ENCODE measurements at places on chromosomes 5 and 9.
A peak's percentile ranks its signal among the peaks of the same experiment; 100 is the strongest.

DNA sequence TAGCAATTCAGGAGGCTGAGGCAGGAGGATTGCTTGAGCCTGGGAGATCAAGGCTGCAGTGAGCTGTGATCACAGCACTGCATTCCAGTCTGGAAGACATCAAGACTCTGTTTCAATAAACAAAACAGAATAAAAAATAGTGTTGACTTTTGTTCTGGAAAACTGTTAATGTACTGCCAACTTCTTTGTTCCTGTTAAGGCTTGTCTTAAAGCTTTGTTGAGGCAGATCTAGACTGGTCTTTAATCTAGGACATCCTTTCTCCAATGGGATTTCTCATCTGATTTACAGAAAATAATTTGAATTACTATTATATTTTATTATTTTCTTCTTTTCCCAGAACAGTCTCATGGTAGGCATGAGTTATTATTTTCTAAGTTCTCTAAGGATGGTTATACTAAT lies 26.0 kb downstream of the BDP1 start:
- no peak for DNase-seq

DNA sequence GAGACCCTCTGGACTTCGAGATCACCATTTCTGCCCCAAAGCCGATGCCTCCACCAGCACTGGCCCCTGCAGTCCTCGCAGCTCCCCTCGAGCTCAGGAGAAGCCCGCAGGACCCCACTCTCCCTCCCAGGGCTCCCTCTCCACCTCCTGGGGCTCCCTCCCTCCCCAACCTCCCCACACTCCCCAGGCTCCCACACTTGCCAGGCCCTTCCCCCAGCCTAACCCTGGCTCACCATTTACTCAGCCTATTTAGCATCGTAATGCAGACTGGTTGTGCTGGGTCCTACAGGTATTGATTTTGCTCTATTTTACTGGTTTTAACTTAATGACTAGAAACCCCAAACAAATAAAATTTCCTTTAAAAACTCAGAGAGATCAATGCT lies 23.7 kb upstream of the TMEM250 start:
- no peak for DNase-seq

GRCh38 chr5:81269751-81270393 lies 31.5 kb upstream of the ZCCHC9 start:
- DNase-seq = peak; percentile 32

DNA sequence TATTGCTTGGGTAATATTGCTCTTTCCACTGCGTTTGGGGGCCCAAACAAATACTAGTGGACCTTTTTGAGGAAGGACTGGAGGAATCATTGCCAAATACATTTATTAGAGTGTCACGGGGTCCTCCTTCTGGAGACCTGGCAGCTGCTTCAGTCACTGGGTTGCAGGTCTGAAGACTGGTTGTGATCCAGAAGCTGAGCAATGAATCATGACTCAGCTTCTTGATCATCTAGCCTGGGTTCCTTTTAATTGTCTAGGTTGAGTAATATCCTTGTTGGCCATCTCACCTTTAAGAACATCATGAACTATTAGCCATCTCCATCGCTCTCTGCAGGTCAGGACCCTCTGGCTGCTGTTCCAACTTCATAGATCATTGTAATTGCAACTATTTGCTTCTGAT lies 15.4 kb upstream of the UBAP1 start:
- no peak for DNase-seq

DNA sequence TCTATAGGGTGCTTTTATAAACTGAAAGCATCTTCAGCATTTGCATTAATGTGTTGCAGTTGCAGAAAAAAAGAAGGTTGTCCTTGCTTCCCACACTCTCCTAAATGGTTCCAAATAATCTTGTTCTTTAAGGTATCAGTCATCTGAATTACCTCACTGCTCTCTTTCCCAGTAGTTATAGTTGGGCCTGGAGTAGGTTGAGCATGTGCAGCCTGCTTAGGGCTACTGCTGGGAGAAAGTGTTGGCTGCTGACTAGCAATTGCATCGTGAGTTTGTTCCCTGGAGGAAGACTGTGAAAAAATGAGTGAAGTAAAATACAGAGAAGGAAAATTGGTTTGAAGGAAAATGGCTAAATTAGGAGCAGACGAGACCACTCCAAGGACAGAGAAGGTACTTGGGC lies 74.5 kb downstream of the PRR16 start:
- DNase-seq = peak; percentile 65

DNA sequence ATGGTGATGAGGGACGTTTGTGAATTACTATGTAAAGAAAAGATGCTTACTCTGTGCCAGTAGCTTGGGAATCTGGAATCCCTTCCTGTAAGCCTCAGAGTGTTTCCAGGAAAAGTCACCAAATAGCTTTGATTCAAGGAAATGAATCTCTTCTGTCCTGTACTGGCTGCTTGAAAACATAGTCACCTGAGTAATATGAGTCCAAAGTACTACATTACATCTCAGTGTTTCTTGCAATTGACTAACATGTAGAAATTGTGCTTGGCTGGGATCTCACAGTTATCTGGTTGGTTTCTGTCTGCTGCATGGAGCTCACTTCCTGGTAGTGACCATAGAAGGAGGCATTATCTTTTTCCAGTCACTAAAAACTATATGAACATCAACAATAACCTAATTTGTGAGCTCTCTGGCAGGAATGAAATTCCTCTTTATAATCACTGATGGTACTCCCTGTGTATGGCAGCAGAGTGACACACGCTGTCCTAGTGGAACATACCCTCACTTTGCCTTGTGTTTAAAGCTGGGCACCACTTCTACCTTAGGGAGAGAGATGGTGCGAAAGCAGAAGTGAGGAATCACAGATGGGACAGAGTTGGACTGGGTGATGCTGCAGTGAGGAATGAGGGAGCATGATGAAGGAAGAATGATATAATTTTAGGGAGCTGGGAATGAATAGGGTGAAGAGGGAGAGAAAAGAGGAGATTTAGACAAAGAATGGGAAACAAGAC lies 568.5 kb downstream of the RAB3C start:
- DNase-seq = no peak

DNA sequence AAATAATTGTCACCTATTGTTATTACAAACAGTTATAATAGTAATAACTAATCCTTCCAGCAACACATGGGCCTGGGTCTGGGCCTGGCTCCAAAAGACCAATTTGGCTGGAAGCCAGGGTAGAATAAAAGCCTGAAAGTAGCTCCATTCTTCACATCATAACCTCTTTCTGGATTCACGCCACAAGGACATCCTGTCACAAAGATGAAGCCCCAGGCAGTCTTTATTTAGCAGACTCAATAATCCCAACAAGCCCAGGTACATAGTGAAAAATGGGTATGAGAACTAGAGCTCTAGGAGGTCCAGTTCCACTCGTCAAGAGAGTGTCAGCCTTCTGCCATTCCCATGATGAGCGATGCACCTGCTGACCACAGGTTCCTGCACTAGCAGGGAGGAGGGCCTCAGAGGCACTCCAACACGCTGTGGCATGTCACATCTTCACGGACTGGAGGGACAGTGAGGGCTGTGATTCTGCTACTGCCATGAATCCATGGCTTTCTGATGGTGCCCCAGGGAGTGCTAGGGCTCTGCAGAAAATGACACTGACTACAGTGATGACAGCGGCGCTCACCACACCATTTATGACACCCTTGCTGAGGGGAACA lies 124.9 kb downstream of the SPOCK1 start:
- DNase-seq = no peak

- no peak for DNase-seq
Measured at GRCh38 chr5:160198146-160198545, 31.2 kb upstream of the FABP6 start.

DNA sequence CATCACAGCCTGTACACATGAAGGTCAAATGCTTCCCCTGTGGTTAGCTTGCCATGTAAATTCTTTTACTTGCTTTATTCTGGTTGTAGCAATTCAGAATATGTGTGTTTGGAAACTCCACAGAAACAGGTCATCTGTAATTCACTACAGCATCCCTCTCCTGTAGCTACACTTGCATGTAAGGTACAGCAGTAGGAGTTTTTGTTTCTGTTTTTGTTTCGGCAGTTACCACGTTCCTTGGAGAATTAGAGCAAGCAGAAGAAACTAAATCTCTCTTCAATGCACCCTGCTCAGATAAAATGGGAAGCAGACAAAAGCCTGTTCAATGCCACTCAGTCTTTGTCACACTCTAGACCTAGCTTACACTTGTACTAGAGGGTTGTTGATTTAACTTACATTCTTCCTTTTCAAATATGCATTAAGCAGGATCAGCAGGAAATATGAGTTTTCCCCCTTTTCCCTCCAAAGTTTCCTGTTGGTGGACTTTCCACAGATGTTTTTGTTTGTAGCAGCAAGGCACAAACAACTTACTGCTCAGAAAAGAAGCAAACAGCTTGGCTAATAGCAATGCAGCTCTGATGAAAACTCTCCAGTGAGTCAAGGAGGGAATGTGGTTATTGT lies 80.9 kb downstream of the YIPF5 start:
- peak; percentile 32 for DNase-seq

DNA sequence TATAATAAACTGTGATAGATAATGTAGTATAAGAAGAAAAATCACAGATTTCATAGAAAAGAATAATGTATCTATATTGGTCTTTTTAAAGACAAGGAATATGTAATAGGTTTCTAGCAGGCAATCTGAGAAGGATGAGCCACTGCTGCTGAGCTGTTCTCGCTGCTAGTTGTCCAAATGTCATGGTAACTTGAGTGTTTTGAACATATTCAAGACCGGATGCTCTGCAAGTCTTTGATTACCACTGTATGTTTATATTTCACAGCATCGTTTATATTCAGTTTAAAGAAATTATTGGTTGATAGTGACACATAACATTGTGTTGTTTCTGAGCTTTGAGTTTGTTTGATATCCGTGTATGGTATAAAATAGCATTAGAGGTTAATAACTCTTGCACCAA lies 9.6 kb downstream of the C5orf47 start:
- DNase-seq = no peak

- no peak for DNase-seq
Measured at GRCh38 chr5:158264264-158264663, 405.3 kb upstream of the CLINT1 start.

DNA sequence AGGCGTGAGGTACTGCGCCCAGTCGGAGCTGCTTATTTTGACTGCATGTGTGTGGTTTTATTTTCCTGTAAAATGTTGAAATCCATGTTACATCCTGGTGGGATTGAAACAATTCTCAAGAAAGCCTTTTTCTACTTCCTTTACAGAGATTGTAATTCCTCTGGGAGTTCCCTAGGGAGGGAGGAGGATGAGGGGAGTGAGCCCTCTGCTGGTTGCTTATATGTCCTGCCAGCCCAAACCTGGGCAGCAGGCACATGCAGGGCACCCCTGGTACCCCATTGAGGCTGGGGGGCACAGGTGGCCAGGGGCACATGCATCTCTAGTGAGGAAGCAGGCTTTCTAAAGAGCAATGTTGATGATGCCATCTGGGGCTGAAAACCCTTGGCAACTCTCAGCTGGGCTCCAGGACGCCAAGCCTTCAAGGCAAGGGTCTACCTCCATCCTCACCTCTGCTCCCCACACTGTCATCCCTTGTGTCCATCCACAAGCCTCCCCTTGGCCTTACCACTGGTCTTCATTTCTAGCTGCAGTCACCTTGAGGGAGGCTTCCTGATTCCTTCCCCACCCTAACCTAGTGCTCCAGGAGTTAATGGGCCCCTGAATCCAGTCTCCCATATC lies 84.7 kb upstream of the TNFSF8 start:
- peak; percentile 76 for DNase-seq

GRCh38 chr5:95848701-95849100 lies 26.2 kb upstream of the GLRX start:
- DNase-seq = peak; percentile 65

GRCh38 chr5:36662291-36662851 lies 56.0 kb downstream of the SLC1A3 start:
- DNase-seq = peak; percentile 97
